ENCODE measurements at places on chromosomes 11 and 22.

- no peak for DNase-seq
These were observed 40.1 kb downstream of the EIF4ENIF1 start for GRCh38 chr22:31449506-31449905.

GRCh38 chr11:73203790-73204189 is 14.3 kb upstream of the P2RY2 start:
- DNase-seq, result no peak

GRCh38 chr11:116694815-116695590 is 77.8 kb downstream of the BUD13 start:
- no peak for DNase-seq

GRCh38 chr11:19419808-19420207 is 179.1 kb upstream of the E2F8 start:
- DNase-seq, result no peak

DNA sequence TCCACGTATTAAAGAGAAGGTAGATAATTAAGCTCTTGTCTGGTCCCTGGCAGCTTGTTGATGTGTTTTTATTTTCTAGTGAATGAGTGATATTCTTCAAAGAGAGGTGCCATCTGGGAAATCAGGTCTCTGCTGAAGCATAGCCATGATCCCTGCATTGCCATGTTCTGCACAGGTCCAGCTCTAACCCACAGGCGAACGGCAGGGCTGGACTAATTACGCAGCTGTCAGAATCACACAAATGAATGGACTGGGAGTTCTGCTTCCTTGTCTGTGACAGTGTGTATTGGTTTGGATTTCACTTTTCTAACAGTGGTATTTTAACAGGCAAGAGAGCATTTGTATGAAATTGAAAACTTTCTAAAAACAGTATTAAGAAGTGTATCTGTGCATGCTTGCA is 235.6 kb downstream of the FAT3 start:
- no peak for DNase-seq

- no peak for DNase-seq
These were observed 1.7 kb downstream of the C2CD2L start for GRCh38 chr11:119108857-119109221.

DNA sequence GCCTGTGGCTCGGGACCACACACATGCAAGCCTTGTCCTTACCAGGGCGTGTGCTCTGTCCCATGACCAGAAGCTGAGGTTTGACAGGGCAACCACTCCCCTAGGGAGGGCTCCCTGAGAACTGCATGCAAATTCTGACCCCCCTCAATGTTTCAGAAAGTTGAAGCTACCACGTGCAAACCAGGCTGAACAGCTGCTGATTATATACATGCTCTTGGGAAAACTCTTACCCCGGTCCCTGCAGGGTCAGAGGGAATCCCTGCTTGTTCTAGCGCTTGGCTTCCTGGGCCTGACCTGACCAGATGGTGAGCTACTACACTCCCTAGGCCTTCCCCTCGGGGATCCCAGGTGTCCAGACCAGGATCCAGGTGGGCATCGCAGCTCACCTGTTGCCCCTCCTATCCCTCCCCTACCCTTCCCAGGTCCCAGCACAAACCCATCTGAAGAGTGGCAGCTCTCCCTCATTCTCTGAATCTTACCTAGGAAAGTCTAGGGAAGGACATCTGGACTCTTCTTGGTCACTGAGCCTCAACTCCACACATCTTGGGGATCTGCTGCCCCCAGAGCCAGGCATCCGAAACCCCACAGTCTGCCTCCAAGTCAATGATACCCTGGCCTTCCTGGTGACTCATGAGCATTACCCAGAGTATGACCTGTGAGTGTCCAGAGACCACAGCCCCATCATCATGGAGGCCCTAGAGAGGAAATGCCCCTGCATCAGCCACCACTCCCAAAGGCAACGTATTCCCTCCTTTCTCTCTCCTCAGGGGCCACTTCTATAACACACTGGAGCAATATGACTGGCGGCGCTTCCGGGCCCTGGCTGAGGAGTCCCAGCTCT is 61.5 kb downstream of the BTG4 start:
- no peak for DNase-seq

DNA sequence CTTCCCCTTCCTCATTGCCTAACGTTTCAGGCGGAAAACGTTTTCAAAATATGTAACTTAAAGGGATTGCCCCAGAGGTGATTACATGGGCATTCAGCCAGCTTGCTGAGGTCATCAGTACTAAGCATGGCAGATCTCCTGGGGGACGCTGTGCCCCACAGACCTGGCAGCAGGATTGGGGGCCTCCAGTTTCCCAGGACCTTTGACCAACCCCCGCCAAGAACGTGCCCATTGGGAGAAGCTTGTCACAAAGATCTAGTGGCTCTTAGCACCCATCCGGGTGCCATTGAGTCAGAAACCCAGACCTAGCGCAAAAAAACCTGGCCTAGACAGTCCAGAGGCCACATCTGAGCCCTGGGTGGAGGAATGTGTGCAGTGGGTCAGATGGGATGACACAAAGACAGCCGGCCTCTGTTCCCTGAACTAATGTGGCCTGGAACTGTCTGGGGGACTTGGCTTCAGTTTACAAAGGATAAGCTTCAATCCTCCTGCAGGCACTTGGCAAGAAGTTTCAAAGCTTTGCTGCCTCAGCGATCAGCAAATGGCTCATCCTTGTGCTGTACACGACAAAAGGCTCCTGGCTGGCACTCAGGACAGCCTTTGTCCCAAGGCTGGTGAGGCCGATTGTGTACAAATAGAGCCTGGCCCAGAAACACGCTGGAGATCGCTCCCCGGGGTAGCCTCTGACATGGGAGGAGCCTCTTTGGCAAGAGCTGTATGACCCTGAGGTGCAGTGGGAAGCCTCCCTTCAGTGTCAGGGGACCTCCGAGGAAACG is 9.5 kb downstream of the C1QTNF6 start:
- DNase-seq, result no peak

GRCh38 chr11:71947498-71947897 is 18.7 kb downstream of the RNF121 start:
- no peak for DNase-seq

DNA sequence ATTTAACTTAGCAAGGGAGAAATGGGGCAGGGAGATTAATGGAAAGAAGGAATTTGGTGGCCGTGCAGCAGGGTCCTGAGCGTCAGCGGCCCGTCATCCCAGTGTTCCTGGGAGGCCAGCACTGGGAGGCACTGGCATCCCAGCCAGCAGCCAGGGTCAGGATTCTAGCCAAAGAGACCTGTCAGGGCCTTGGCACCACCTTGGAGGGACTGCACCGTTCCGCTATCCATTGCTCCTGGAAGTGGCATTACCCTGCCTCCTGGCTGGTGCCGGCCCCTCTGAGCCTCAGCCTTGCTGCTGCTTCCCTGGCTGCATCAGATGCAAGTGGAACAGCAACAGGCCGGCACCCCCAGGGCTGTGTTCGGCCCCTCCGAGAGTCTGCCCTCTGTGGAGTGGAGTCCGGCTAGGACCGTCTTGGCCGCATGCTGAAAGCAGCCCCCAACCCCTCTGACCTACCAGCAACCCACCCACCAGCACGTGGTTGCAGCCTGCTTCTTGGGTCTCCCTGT is 30.1 kb downstream of the RASD2 start:
- no peak for DNase-seq
